ENCODE measurements at places on chromosomes 2 and 18. TPM values are rescaled to one million over a fixed set of nuclear protein-coding genes. Genes with fewer than 3 reads are reported as not detected.

Gene HOXD3
- total RNA-seq, result 0.20 TPM

Gene CTDP1
- 16.4 TPM for total RNA-seq

Gene CAMKMT
- total RNA-seq, result 4.9 TPM

Gene C18orf32
- total RNA-seq, result 22.0 TPM
